Sciatic nerve (tissue), 2 donors: ENCODE measurements at places on chromosomes 11 and 22.
A peak's percentile ranks its signal among the peaks of the same experiment; 100 is the strongest.

DNA sequence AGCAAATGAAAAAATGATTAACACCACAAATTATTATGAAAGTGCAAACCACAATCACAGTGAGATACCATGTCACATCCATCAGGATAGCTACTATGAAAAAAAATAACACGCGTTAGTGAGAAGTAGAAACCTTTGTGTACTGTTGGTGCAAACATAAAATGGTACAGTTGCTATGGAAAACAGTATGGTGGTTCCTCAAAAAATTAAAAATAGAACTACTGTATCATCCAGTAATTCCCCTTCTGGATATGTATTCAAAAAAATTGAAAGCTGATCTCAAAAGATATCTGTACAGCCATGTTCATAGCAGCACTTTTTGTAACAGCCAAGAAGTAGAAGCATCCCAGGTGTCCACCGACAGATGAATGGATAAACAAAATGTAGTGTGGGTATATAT, 43.4 kb downstream of the CCDC81 start:
- DNase-seq, result no peak

DNA sequence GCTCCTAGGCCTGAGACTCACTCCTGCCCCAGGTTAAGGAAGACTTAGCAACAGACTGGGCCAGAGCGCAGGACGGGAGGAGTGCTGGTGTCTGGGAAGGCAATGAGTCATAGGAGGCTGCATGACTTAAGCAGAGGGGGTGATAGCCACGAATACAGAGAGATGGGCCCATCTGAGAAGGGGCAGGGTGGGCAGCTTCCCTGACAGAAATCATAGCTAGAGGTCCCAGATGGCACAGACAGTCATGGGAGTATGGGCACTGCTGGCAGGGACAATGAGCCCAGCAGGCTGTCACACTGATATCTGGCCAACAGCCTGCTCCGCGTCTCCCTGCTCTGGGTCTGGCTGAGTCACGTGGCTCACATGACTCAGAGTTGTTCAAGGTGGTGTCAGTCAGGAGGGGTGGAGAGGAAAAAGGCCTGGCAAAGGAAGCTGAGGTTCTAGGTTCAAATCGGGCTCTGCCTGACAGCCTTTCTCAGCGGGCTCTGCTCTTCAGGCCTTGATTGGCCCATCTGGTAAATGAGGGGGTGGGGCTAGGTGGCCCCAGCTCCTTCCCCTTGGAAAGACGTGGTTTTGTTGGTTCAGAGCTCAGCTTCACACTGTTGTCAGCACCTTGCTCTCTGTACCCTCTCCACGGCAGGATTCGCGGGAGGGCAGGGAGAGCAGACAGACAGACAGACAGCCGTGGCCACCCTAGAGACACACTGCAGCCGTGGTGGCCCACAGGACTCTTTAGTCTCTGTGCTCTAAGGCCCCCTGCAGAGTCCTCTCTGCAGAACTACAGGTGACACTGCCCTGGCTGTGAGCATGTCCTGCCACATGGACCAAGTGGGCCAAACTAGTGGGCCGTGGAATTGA, 47.8 kb downstream of the DBX1 start:
- DNase-seq, result peak; percentile 73

- no peak for DNase-seq
Measured at GRCh38 chr11:44133335-44133946, 38.0 kb downstream of the EXT2 start.

- no peak for DNase-seq
Measured at GRCh38 chr11:3873712-3874349, 18.4 kb downstream of the STIM1 start.

GRCh38 chr11:69726481-69726880, 22.7 kb upstream of the FGF19 start:
- DNase-seq, result no peak

DNA sequence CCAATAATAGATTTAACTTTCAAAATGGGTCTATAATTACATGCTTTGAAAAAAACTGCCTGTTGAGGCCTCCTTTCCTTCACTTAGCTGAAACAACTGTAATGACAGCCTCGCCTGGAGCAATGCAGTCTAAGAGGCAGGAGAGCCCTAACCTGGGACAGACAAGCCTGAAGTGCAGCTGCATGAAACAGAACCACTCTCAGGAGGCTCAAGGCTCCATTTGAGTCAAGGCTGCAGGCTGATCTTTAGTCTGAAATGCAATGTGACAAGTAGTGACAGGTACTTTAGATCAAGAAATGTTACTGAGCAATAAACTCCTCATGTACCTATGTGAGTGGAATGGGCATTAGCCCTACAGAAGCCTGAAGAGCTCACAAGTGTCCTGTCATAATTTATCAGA, 414.0 kb upstream of the LUZP2 start:
- DNase-seq, result no peak

DNA sequence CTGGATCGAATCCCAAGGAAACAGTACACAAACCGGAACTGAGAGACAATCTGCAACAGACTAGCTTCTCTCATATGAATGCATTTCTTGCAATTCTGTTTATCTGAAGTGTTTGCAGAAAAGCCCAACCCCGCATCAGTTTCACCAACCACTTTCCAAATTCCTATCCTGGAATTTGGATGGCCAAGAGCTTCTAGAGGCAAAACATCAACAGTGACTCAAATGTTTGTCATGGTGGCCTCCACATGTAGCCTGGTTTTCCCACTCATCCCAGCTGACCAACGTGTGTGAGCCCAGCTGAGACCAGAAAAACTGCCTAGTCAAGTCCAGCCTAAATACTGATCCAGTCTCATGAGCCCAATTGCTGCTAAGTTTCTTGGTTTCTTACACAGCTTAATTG, 8.3 kb upstream of the MIEF1 start:
- DNase-seq, result no peak

DNA sequence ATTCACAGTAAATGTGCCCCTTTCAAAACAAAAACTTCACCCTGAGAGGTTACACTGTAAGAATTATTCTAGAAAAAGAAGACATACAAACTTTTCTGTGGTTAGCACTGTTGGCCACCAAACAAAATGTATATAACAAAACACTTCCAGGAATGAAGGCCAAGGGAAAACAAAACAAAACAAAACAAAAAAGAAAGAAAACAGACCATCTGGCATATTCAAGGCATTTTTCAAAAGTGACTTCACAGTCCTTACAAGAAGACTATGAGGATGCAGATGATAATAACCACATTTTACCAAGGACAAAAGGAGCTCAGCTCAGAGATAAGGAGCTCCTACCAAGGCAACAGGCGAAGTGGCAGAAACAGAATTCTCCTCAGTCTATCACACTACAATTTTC, 24.9 kb downstream of the CTSC start:
- DNase-seq, result no peak
